Stimulated activated CD8-positive, alpha-beta memory T cell treated with anti-CD3 and anti-CD28 coated beads, Interleukin-4, amount 100 ng/mL, for 4 hours (primary cell): ENCODE measurements at places on chromosomes 12 and 14.

- DNase-seq, result no peak
Measured at GRCh38 chr12:57629897-57630471, 3.0 kb downstream of the B4GALNT1 start.

- no peak for DNase-seq
Measured at GRCh38 chr12:123069436-123070266, 81.2 kb downstream of the PITPNM2 start.

DNA sequence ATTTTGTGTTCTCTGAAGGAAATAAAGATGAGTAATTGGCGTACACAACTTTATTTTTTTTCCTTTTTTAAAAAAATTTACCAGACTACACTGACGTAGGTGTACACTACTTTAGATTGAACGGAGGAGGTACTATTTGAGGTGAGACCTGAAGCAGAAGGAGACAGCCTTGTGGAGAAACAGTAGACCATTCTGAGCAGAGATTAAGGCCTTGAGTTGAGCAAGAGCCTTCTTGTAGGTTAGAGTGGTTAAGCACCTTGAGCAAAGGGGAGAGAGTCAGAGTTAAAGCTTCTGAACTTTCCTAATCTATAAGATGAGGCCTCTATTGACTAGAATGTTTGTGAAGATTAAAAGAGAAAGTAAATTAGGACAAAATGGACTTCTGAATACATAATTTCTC is 2.5 kb downstream of the LEMD3 start:
- no peak for DNase-seq

DNA sequence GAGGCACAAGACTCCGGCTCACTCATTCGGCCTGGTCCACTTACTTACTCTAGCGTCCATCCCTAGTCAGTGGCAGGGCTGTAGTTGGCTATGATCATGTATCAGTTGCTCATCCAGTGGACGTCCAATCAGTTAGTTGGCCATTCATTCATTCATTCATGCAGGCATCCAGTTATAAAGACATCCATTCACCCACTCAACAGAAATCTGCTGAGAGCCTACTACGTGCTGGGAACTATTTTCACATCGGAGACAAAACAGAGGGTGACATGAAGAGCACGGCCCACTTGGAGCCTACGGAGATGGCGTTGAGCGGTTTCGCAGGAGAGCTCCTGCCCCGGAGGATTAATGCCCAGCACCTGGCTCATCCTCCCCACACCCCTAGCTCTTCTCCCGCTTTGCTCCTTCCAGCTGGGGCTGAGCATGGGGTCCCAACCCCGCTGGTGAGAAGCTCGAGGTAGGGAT is 49.7 kb downstream of the SNAPC1 start:
- DNase-seq, result no peak

DNA sequence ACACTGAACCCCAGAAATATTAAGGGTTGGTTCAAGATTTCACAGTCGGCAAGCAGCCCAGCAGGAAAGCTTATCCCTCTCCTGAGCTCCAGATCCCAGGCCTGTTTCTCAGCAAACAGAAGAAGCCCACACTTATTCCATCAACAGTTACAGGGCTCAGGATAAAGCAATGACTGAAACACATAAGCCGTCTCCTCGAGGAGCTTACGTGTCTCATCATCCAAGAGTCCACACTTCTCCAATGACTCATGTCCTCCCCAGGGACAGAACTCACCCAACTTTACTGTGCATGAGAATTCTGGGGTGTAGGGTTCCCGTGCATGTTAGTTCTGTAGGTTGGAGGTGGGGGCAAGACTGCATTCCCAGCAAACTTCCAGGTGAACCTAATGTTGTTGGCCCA is 31.2 kb downstream of the GSC start:
- DNase-seq, result no peak

GRCh38 chr14:95855606-95856005 is 21.0 kb upstream of the TUNAR start:
- no peak for DNase-seq

DNA sequence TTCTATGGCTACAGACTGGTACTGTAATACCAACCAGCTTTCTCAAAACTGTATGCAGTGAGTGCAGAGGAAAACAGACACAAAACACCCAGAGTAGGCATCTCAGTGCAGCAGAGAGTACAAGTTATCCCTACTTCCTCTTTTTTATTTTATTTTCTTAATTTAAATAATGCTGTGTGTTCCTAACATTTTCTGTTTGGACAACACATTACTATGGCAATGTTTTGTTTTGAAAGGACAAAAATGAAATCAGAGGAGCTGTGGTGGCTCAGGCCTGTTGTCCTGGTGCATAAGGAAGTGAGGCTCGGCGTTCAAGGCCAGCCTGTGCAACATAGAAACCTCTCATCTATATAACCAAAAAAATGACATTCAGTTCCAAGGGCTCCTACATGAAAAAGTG is 33.7 kb upstream of the SELPLG start:
- no peak for DNase-seq

- DNase-seq, result no peak
Measured at GRCh38 chr12:120846721-120847120, 57.4 kb downstream of the SPPL3 start.

DNA sequence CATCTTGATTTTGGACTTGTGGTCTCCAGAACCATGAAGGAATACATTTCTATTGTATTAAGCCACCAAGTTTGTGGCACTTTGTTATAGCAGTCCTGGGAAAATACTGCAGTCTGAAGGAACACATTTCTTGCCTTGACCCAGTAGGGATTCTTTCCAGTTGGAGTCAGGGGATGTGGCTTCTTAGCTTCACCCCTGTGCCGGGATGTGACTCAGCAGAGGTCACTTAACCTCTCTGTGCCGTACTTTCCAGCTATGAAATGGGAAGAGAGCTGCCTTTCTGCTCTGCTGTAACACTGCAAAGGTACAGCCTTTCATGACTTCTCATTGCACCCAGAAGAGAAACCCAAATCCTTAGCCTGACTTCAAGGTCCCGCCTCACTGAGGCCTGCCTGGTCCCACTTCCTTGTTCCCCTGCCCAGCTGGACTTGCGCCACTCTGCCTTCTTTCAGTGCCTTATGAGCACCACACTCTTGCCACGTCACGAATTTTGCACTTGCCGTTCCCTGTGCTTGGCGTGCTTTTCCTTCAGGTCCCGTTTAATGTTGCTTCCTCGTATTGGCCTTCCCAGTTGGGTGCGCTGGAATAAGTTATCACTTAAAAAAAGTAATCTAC is 24.2 kb downstream of the CHST11 start:
- DNase-seq, result no peak

DNA sequence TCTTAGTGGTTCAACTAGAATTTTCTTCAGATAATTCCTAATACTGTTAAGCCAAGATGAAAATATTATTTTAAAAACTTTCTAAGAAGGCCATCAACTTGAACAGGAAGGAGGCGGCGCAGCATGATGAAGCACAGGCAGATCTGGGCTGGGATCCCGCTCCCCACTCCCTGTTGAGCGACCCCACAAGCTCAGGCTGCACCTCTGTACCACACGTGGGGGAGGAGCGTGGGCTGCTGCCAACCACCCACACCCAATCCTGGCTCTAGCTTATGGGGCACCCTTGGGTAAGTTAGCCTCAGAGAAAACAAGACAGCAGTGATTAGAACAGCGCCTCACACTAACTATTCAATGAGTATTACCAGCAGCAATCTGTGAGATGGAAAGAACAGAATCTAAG is 6.0 kb downstream of the MTERF2 start:
- DNase-seq, result no peak

DNA sequence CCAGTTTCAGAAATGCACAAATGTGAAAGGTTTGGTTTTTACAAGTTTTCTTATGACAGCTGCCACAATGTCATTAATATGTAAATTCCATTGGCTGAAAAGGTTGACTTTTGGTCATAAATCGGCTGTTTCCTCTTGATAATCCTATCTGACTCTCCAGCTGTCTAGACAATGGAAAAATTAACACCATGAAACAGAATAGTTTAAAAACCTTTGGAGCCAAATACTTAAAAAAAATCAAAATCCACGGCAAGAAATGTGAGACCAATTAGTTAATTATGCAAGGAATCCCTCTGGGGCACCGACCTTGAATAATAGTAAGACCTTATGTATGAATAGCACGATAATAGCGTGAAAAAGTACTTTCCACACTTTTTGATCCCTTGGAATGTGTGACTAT is 138.0 kb downstream of the ZNF664 start:
- DNase-seq, result no peak

- no peak for DNase-seq
Measured at GRCh38 chr12:115943630-115944391, 333.7 kb downstream of the MED13L start.

DNA sequence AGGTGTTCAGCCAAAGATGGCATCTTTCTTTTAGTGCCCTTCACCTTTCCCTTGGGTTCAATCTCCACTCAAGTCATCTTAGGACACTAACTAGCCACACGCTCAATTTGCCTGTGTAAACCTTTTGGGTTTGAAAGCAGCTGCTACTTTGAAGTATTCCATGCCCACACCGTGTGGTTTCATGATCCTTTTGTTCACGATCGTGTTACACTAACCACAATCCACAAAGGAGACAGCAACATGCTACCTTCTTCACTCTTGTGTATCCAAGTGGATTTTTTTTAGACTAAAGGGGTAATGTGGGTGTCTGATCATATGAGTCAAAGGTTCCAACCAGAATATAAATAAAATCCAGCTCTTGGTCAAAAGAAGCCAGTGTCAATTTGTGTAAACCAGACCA is 122.7 kb upstream of the FAR2 start:
- no peak for DNase-seq

DNA sequence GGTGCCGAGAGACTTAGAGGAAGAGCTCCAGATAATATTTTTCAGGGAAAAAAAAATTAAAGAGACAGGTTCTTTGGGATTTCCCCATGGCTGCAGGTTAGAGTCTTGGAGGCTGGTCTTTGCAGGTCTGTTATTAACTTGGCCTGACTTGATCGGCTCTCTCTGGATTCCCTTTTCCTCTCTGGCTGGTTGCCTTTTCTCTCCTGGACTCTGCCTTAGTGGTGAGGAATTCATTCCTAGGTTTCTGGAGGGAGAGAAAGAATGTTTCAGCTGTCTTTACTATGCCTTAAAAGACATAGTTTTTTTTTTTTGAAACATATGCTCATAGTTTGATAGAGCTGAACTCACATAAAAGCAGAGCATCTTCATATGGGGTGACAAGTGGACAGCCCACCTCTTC is 336.3 kb downstream of the BMP4 start:
- no peak for DNase-seq

- DNase-seq, result peak; percentile 74
Measured at GRCh38 chr12:121776190-121777098, 17.0 kb downstream of the RHOF start.

GRCh38 chr14:25150934-25151790 is 101.2 kb upstream of the STXBP6 start:
- no peak for DNase-seq

- DNase-seq, result no peak
Measured at GRCh38 chr14:89349171-89350008, 67.6 kb downstream of the FOXN3 start.

GRCh38 chr12:25529738-25530137 is 23.3 kb downstream of the LMNTD1 start:
- no peak for DNase-seq

- DNase-seq, result no peak
Measured at GRCh38 chr14:71262441-71262840, 355.2 kb downstream of the PCNX1 start.

- no peak for DNase-seq
Measured at GRCh38 chr12:116971222-116971621, 60.5 kb downstream of the FBXW8 start.

DNA sequence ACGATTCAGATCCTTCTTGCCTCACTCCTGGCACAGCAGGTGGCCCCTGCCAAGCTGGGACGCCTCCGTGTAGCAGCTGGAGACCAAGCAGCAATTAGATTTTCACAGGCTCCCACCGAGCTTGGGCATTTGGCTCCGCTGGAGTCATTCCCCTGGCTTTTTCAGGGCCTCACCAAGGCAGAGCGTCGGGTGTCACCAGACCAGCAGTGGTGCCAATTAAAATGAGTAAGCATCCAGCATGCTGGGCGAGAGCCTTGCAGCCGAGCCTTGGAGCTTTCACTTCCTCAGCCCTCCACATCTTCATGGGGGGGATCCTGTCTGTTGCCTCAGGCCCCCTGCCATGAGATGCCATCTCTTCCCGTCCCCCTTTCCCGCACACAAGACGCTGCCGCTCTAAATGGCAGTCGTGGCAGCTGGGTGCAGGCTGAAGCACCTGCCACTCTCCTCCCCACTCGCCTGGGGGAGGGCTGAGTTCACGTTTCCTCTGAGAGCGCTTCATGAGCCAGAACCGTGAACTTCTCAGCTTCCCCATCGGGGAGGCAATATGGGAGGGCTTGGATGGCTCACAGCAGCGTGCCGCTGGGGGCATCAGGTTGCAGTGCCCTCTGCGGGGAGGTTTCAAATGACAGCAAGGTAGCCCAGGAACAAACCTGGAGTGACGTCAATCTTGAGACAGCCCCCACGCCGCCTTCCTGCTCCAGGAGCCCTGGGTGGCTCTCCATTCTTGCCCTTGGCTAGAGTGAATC is 11.7 kb downstream of the TPCN1 start:
- peak; percentile 24 for DNase-seq
